Activated CD4-positive, alpha-beta memory T cell treated with anti-CD3 and anti-CD28 coated beads, Interleukin-2, amount 10 ng/mL, durations not matched to agents 7 days and 5 days (primary cell): ENCODE measurements at places on chromosomes 12 and 14.
A peak's percentile ranks its signal among the peaks of the same experiment; 100 is the strongest.

DNA sequence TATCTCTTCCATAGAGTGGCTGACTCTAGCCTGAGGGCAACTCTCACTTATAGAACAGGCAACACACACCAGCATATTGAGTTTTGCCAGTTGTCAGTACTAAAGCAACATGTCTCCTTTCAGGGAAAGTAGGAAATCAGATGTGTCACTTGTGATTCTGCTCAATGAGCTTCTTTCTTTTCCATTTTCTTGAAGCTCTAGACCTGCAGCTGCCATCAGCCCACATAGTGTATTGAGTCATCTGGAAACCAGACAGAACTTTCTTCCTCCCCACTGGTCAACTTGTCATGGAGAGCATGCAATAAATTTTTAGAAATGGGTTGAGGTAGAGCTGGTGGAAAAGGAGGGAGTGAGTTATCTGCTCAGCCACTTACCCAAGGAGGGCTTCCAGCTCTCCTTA, 209.0 kb upstream of the PLEKHG7 start:
- DNase-seq = no peak

GRCh38 chr12:88998421-88998820, 353.9 kb downstream of the DUSP6 start:
- DNase-seq = no peak

GRCh38 chr14:64232095-64232838, 61.9 kb downstream of the ESR2 start:
- DNase-seq = peak; percentile 20

DNA sequence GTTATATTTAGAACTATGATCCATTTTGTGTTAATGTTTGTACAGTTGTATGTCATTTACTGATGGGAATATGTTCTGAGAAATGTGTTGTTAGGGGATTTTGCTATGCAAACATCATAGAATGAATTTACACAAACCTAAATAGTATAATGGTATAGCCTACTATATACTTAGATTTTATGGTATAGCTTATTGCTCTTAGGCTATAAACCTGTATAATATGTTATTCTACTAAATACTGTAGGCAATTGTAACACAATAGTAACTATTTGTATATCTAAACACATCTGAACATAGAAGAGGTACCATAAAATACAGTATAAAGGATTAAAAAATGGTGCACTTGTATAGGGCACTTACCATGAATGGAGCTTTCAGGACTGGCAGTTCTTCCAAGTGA, 105.4 kb upstream of the GRIN2B start:
- DNase-seq = no peak

- DNase-seq = no peak
Measured at GRCh38 chr14:22820731-22821130, 5.5 kb upstream of the SLC7A7 start.

GRCh38 chr12:3083241-3083920, 6.2 kb downstream of the TSPAN9 start:
- no peak for DNase-seq

GRCh38 chr14:65954942-65955341, 531.2 kb upstream of the CCDC196 start:
- DNase-seq = no peak

GRCh38 chr12:92621833-92622232, 81.0 kb upstream of the PLEKHG7 start:
- DNase-seq = no peak

- DNase-seq = no peak
Measured at GRCh38 chr12:3604748-3605586, 114.0 kb downstream of the PRMT8 start.

- DNase-seq = no peak
Measured at GRCh38 chr12:125981610-125982253, 916.5 kb downstream of the AACS start.

DNA sequence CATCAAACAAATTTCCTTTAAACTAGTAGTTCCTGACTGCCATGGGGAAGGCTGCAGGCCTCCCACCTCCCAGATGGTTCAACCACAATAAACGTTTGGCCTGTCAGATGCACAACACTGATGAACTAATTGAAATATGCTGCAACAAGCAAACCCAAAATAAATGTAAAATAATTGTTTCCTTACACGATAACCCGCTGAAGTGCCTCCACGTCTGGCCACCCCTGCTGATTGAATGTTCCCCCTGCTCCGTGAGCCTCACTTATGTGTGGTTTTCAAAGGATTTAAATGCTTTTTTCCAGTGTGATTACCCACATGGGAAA, 8.4 kb downstream of the PITPNM2 start:
- DNase-seq = no peak

DNA sequence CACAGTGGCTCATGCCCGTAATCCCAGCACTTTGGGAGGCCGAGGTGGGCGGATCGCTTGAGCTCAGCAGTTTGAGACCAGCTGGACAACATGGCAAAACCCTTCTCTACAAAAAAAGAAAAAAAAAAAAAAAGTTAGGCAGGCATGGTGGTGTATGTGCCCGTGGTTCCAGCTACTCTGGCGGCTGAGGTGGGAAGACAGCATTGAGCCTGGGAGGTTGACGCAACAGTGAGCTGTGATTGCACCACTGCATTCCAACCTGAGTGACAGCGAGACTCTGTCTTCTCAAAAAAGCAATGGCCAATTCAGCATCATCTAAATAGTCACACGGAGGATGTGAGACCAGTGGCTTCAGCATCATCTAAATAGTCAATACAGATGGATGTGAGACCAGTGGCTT, 10.4 kb upstream of the SAMD4A start:
- DNase-seq = no peak

GRCh38 chr14:67941456-67942018, 122.0 kb downstream of the RAD51B start:
- no peak for DNase-seq

GRCh38 chr12:132238884-132239283, 90.5 kb downstream of the GALNT9 start:
- no peak for DNase-seq

GRCh38 chr14:58871573-58871972, 233.8 kb downstream of the DACT1 start:
- no peak for DNase-seq

- no peak for DNase-seq
Measured at GRCh38 chr14:99426265-99426664, 54.4 kb downstream of the SETD3 start.

GRCh38 chr12:21942377-21942703, 1.1 kb upstream of the ABCC9 start:
- DNase-seq = no peak

- no peak for DNase-seq
Measured at GRCh38 chr12:24227551-24227950, 278.1 kb upstream of the SOX5 start.

- no peak for DNase-seq
Measured at GRCh38 chr14:54475187-54475899, 13.4 kb downstream of the GMFB start.

DNA sequence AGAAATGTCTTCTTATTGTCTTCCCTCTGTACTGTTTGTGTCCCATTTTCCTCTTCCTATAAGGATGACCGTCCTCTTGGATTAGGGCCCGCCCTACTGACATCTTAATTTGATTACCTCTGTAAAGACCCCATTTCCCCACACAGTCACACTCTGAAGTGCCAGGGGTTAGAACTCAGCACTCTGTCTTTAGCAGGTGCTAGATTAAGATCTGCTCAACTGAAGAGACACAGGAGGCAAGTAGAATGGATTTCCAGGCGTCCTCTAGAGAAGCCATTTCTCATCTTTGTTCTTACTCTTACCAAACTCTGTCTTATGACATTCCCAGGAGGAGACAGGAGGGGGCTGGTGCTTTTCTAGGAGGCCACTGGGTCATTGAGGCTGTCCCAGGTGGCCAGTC, 50.8 kb downstream of the VCPKMT start:
- DNase-seq = no peak

DNA sequence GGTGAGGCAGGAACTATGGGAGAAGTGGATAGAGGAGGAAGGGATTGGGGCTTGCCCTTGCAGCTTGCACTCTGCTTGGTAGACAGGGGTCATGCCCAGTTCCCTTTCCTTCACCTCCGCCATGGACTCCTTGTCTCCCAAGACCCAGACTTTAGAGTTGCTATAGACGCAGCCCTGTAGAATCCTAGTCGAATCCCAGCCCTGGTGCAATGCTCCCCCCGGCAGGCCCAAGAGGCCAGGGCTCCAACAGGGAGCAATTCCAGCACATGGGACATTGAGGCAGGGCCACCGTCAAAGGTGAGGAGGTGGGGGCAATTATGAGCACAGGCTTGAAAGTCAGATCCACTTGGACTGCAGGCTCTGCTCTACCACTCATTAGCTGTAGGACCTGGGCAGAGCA, 29.5 kb upstream of the BCDIN3D start:
- no peak for DNase-seq

GRCh38 chr14:24216345-24216699, 456 bp upstream of the MDP1 start:
- no peak for DNase-seq

DNA sequence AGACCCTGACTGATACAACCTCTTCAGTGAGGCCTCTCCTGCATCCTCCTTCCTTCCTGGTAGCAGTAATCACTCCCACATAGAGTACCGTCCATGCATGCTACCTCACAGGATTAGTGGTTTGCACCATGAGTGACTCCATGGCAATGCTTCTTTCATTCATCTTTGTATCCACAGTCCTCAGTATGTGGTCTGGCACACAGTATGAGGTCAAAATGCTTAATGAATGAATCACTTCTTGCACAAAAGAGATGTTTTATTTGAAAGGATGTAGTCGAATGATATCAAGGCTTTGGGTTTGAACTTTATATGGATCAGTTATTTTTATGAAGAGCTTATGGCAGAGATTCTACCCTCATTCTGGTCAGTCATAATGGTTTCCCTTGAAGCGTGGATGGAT, 42.2 kb downstream of the KCNA5 start:
- DNase-seq = no peak

DNA sequence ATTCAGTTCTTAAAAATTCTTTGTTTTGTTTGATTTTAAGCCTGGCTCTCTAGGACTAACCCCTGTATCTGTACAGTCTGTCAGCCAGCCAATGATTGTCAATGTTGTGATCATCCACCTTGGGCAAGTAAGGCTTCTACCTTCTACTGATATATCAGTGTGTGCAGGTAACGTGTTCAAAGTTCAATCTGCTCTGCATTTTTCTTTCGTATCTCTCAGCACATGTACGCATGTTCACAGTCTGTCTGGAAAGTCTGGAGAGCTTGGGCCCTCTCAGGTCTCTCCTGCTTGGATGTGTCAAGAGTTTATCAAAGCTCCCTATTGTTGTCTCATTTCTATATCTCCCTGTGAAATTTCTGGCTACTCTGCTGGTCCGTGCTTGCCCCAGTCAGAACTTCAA, 138.6 kb upstream of the VRK1 start:
- DNase-seq = no peak

GRCh38 chr14:61234215-61234916, 46.8 kb downstream of the TMEM30B start:
- no peak for DNase-seq

GRCh38 chr12:115661112-115661511, 616.4 kb downstream of the MED13L start:
- no peak for DNase-seq

- no peak for DNase-seq
Measured at GRCh38 chr12:121892673-121893561, 4.3 kb downstream of the PSMD9 start.

- DNase-seq = no peak
Measured at GRCh38 chr12:130339951-130340350, 2.3 kb downstream of the PIWIL1 start.

DNA sequence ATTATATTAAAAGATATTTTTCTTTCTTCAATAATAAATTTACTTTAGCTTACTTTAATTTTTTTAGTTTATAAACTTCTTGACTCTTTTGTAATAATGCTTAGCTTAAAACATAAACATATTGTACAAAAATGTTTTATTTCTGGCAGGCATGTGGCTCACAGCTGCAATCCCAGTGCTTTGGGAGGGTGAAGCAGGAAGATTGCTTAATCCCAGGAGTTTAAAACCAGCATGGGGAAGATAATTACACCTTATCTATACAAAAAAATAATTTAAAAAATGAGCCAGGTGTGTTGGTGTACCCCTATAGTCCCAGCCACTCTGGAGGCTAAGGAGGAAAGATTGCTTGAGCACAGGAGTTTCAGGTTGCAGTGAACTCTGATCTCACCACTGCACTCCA, 120.7 kb downstream of the GPHN start:
- DNase-seq = no peak

DNA sequence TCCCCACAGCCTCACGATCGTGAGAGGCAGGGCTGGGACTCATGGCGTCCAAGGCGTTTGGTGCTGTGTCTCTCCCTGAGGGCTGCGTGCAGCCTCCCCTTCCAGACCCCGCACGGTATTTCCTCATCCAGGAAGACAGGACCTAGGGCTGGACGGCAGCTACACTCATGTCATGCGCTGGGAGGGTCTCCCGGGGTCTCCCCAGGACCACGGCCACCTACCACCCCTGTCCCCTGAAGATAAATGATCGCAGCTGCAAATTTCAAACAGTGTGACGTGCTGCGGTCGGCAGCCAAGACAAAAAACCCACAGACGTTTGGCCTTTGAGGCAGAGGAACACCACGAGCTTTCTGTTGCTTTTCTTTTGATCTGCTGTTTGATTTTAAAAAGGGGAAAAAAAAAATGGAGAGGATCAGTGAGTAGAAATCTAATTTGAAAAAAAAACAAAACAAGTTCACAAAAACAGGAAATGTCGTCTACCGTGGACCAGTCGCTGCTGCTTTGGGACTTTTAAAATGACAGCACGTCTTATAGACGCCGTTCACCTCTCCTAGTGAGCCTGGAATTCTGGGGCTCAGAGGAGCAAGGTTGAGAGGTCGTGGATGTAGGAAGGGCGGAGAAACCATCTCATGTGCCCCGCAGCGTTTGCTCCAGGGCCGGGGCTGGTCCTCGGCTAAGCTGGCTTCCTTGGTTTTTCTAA, 237.6 kb downstream of the SLC41A2 start:
- peak; percentile 75 for DNase-seq

- DNase-seq = no peak
Measured at GRCh38 chr12:88644946-88645702, 64.9 kb upstream of the KITLG start.

DNA sequence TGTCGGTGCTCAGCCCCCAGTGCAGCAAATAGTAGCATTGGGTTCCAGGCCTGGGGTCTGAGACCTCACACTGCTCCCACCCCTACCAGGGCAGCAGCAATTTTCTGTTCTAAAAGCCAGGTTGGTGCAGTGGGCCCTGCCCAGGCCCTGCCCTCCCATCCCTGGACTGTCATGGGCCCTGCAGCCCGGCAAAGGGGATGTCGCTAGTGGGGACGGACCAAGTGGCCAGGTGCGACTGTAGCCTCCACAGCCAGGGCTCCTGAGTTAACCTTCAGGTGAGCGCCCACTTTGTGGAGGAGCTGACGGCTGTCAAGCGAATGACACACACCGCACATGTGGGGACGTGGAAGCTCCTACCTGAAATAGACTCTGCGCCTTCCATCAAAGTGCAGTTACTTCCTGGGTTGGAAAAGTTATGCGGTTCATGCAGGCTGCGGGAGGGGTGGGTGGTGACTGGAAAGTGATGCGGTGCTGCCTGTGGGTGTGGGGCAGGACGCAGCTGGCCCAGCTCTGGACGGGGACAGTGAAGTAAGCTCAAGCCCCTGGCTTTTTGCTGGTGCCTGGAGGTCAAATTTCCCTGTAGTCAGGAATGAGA, 1.5 kb downstream of the INF2 start:
- no peak for DNase-seq

GRCh38 chr12:49030119-49030518, 11.5 kb upstream of the PRKAG1 start:
- DNase-seq = no peak
